ENCODE measurements at places on chromosomes 4 and X. TPM values are rescaled to one million over a fixed set of nuclear protein-coding genes. Genes with fewer than 3 reads are reported as not detected.

- peak overlapping the region; percentile 43 for H3K27ac ChIP-seq
- peaks cover 4% of the 10 kb centered on the region for H3K4me1 ChIP-seq
- peaks cover 4% of the 10 kb centered on the region for H3K36me3 ChIP-seq
- no peak for DNase-seq
These were observed 8.2 kb upstream of the TLR10 start for GRCh38 chr4:38791010-38791409.

GRCh38 chrX:94058728-94059382 lies 384.8 kb downstream of the FAM133A start:
- H3K36me3 ChIP-seq: no peaks in the 10 kb centered on the region
- H3K4me1 ChIP-seq: no peaks in the 10 kb centered on the region
- no peak overlapping the region for H3K4me3 ChIP-seq
- no peak for DNase-seq
- no peaks in the 10 kb centered on the region for H3K27me3 ChIP-seq

ANXA10 gene
- not detected for total RNA-seq

- DNase-seq: no peak
- no peak overlapping the region for H3K4me3 ChIP-seq
- no peaks in the 10 kb centered on the region for H3K4me1 ChIP-seq
- no peaks in the 10 kb centered on the region for H3K36me3 ChIP-seq
These were observed 120.3 kb upstream of the CTSO start for GRCh38 chr4:156073976-156074375.

ZNF711 gene
- 1.3 TPM for total RNA-seq

MSX1 gene
- 0.10 TPM for total RNA-seq

DNA sequence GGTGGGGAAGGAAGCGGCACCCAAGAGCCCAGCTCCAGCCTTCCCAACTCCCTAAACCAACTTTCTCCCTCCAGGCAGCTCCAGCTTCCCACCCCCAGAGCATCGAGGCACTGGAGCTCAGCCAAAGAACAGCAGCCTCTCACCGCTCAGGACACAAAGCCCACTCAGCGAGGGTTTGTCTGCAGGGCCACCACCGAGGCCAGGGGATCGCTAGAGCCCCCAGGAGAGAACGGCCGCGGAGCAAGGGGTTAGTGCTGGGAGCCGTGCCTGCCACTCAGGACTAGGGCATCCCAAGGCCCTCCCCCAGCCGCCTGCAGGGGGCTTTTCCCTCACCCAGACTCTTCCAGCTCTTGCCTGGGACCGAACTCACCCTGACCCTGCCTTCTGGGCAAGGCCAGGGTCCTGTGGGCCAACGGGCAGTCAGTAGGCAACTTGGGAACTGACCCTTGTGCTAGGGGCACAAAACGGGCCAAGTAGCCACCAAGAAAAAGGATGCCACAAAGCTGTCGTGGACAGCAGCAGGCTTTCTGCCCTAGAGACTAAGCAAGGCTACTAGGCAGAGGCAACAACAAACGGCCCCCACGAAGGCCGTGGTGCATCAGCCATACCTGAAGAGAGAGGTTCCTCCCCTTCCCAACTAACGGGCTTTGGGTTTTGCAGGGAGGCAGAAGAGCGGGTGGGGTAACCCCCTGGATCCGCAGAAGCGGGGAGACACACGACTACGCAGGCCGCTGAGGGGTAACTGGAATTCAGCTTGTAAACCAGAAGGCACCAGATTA lies 2.3 kb downstream of the HCFC1 start:
- H3K4me3 ChIP-seq: peak overlapping the region; percentile 100
- peak overlapping the region; percentile 96 for H3K27ac ChIP-seq
- H3K4me1 ChIP-seq: peaks cover 30% of the 10 kb centered on the region
- DNase-seq: no peak

DNA sequence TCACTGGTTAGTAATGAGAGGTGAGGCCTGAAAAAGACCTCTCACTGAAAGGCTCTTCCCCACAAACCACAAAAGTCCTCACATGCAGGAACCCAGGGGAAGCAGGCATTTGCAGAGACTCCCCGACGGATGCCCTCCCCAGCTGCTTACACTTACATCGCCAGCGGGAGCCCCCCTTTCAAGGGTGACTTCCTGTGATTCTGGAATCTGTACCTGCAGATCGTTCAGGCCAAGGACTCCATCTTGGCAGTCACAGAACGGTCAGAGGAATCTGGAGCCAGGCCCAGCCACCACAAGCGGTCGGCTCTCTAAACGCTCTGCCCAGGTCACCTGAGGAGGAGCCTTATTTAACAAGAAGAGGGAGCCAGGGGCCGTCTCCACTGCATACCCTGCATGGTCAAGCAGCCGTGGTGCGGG lies 71.3 kb upstream of the STS start:
- H3K36me3 ChIP-seq: peaks cover 10% of the 10 kb centered on the region
- H3K27ac ChIP-seq: no peak overlapping the region
- H3K27me3 ChIP-seq: no peaks in the 10 kb centered on the region
- peaks cover 9% of the 10 kb centered on the region for H3K4me1 ChIP-seq

DNA sequence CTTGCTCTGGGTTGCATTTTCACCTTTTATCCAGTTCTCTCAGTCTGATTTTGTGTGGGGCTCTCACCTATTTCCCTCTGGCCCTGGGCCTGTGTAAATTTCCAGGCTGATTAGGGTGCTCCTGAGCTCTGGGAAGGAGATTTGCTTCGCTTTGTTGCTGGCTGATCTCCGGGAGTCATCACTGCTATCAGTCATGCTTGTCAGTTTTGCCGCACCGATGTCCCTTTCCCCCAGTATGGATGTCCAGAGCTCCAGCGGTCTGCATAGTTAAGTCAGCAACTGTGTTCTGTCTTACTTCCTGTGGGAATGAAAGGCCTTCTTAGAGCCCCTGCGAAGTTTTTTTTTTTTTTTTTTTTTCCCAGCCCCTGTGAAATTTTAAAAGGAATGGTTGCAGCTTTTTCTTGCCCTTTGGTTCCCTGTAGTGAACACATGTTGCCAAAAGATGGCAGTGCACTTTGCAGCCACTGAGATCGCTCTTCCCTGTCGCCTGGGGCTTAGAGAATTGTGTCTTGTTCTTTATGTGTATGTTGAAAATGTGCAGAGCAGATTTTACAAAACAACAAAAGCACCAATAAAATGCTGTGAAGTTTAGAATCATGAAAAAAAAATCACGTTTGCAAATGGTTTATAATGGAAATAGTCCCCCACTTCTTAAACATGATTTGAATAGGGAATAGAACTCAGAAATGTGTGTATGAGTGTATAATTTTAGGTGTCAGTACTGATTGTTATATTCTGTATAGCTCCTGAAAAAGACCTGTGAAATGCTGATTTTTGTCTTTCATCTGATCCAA lies 109.1 kb upstream of the SLC4A4 start:
- no peak overlapping the region for H3K27ac ChIP-seq
- no peak overlapping the region for H3K4me3 ChIP-seq
- H3K36me3 ChIP-seq: no peaks in the 10 kb centered on the region
- H3K4me1 ChIP-seq: no peaks in the 10 kb centered on the region

- no peak for DNase-seq
- H3K4me1 ChIP-seq: peaks cover under 1% of the 10 kb centered on the region
- H3K4me3 ChIP-seq: no peak overlapping the region
- H3K36me3 ChIP-seq: no peaks in the 10 kb centered on the region
These were observed 318.6 kb downstream of the ANK2 start for GRCh38 chr4:113368056-113368455.

DNA sequence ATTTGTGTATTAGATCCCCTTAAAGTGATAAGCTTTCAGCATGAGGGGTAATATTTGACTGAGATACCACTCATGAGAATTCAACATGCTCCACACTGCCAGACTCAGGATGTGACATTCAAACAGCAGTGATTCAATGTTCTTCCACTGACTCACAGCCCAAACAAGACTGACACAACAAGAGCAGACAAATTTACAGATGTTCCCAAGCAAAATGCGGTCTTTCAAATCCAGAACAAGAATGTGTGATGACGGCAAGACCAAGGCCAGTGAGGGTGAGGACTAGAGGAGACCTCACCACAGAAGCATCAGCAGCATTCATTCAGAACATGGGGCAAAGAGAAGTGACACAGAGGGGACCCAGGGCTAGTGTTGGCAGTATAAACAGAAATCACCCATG lies 99.3 kb upstream of the GRIA3 start:
- H3K4me3 ChIP-seq: no peak overlapping the region
- no peaks in the 10 kb centered on the region for H3K36me3 ChIP-seq
- no peaks in the 10 kb centered on the region for H3K4me1 ChIP-seq
- no peak for DNase-seq
- no peaks in the 10 kb centered on the region for H3K27me3 ChIP-seq

- H3K4me1 ChIP-seq: no peaks in the 10 kb centered on the region
- H3K36me3 ChIP-seq: no peaks in the 10 kb centered on the region
- H3K27ac ChIP-seq: no peak overlapping the region
These were observed 229.2 kb downstream of the PTTG2 start for GRCh38 chr4:38189445-38189844.

BEX1 gene
- 0.84 TPM for total RNA-seq

TLR6 gene
- 4.4 TPM for total RNA-seq

TMEM154 gene
- 18.5 TPM for total RNA-seq

DNA sequence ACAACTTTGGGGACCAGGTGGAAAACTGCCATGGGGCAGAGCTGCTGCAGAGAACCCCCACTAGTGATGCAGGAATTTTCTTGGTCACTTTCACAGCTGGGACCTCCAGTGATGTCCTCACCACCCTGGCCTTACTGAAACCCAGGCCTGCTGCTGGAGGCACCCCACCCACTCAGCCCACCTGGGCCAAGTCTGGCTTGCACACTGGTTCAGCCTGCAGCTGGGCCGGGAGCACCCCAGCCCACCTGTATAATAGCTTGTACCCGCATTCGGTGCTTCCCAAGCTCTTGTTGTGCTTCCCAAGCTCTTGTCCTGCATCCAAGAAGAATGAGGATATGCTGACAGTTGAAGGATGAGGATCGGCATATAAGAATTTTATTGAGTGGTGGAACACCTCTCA lies 86.4 kb upstream of the ZMAT1 start:
- no peaks in the 10 kb centered on the region for H3K4me1 ChIP-seq
- no peak overlapping the region for H3K27ac ChIP-seq
- DNase-seq: no peak
- H3K27me3 ChIP-seq: no peaks in the 10 kb centered on the region
- no peak overlapping the region for H3K4me3 ChIP-seq
- H3K36me3 ChIP-seq: no peaks in the 10 kb centered on the region

CCNI gene
- total RNA-seq: 230 TPM

WNK3 gene
- total RNA-seq: 1.0 TPM

- H3K27ac ChIP-seq: no peak overlapping the region
- no peak for DNase-seq
- no peaks in the 10 kb centered on the region for H3K27me3 ChIP-seq
- no peak overlapping the region for H3K4me3 ChIP-seq
These were observed 20.6 kb upstream of the COQ2 start for GRCh38 chr4:83305187-83305586.

GRCh38 chr4:108166038-108166437 lies 2.7 kb downstream of the LEF1 start:
- H3K27me3 ChIP-seq: no peaks in the 10 kb centered on the region
- peak; percentile 54 for DNase-seq
- peak overlapping the region; percentile 96 for H3K27ac ChIP-seq
- peak overlapping the region; percentile 98 for H3K4me3 ChIP-seq

DNA sequence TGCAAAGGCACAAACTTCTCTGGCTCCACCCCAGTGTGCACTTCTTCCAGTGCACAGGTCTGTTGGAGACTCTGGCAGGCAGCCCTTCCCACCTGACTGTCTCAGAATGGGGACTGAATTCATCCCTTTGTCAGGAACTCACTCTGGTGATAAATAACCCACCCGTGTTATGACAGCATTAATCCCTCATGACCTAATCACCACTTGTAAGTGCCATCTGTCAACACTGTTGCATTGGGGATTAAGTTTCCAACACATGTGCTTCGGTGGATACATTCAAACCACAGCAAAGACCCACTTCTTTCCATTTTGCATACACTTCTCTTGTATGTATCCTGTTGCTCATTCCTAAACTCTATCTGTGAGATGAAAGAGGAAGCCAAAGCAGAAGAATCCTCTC lies 1002.9 kb upstream of the IGFBP7 start:
- no peaks in the 10 kb centered on the region for H3K4me1 ChIP-seq
- no peak for DNase-seq
- no peak overlapping the region for H3K27ac ChIP-seq
- H3K4me3 ChIP-seq: no peak overlapping the region

DNA sequence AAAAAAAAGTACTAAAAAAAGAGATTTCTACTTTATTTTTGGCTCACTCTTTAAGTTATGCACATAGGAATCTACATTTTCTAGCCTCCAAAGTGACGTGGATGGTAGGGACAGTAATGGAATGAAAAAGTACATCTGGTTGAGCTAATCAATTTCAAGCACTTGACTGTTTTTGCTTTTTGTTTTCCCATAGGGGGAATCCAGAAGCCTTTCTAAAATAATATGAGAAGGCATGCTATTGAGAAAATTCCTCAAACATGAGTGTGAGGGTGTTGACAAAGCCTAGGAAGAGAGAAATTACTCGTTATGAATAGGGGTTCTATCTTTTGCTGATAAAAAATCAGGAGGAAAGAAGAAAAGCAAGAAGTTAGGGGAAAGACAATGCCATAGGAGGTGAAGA lies 242.5 kb upstream of the PUDP start:
- H3K27me3 ChIP-seq: no peaks in the 10 kb centered on the region
- no peak overlapping the region for H3K27ac ChIP-seq
- DNase-seq: no peak
- H3K36me3 ChIP-seq: no peaks in the 10 kb centered on the region

PAGE5 gene
- total RNA-seq: 1.5 TPM

- no peaks in the 10 kb centered on the region for H3K27me3 ChIP-seq
- DNase-seq: no peak
- H3K4me1 ChIP-seq: no peaks in the 10 kb centered on the region
- no peak overlapping the region for H3K4me3 ChIP-seq
- no peak overlapping the region for H3K27ac ChIP-seq
These were observed 64.6 kb upstream of the IL15 start for GRCh38 chr4:141571793-141572192.

DNA sequence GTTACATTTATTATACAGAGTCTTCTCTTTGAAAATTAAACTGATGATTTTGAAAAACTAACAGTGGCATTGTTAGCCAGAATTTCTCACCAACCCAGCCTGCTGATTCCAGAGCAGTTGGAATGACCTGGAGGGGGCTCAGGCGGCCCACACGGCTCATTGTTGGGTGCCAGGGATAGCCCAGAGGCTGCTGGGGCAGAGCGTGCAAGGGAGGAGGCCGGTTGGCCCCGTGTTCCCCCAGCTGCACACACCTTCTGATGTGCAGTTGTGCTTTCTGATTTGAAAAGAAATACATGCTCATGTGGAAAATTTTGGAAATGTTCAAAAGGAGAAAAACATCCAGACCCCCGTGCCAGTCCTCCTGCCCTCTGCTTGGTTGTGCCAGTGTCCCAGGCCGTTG lies 20.6 kb downstream of the WFS1 start:
- no peak overlapping the region for H3K27ac ChIP-seq
- H3K4me1 ChIP-seq: no peaks in the 10 kb centered on the region
- H3K27me3 ChIP-seq: no peaks in the 10 kb centered on the region
- no peak for DNase-seq
- no peaks in the 10 kb centered on the region for H3K36me3 ChIP-seq

- no peak for DNase-seq
- H3K4me3 ChIP-seq: no peak overlapping the region
- H3K4me1 ChIP-seq: no peaks in the 10 kb centered on the region
- H3K27ac ChIP-seq: no peak overlapping the region
These were observed 26.0 kb upstream of the ANXA3 start for GRCh38 chr4:78525559-78525958.
